ENCODE measurements at places on chromosomes 5 and 9.

DNA sequence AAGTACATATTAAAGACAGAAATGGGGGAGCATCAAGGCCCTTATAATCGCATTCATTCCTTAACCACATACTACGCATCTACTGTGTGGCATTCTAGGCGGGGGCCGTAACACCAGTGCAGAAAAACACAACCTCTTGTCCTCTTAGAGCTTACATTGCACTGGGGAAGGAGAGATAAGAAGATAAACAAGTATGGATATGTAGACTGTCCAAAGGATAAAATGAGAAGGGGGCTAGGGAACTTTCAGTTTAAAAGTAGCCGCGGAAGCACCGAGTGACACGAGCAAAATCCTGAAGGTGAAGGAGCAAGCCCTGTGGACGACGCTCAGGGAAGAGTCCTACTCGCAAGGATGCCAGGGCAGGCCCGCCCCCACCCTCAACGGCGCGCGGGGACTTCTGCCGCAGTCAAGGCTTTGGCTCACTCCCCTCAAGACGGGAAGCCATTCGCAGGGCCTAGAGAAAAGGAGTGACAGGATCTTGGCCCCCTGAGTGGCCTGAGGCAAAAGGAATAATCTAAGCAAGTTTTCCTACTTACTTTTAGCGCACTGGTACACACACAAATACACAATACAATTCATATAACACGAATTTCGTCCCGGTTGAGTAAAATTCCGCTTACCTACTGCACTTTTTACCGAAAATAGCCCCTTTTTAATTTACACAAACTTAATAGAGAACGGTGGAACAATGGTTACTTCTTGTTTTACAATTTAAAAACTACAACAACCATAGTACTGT lies 1.3 kb upstream of the NIPBL start:
- DNase-seq = peak; percentile 68

- DNase-seq = no peak
Observed at GRCh38 chr5:154406826-154407225, 39.0 kb upstream of the SAP30L start.

GRCh38 chr5:135880278-135880677 lies 15.4 kb downstream of the IL9 start:
- no peak for DNase-seq

GRCh38 chr9:114289571-114290481 lies 33.1 kb upstream of the ORM1 start:
- DNase-seq = peak; percentile 51

DNA sequence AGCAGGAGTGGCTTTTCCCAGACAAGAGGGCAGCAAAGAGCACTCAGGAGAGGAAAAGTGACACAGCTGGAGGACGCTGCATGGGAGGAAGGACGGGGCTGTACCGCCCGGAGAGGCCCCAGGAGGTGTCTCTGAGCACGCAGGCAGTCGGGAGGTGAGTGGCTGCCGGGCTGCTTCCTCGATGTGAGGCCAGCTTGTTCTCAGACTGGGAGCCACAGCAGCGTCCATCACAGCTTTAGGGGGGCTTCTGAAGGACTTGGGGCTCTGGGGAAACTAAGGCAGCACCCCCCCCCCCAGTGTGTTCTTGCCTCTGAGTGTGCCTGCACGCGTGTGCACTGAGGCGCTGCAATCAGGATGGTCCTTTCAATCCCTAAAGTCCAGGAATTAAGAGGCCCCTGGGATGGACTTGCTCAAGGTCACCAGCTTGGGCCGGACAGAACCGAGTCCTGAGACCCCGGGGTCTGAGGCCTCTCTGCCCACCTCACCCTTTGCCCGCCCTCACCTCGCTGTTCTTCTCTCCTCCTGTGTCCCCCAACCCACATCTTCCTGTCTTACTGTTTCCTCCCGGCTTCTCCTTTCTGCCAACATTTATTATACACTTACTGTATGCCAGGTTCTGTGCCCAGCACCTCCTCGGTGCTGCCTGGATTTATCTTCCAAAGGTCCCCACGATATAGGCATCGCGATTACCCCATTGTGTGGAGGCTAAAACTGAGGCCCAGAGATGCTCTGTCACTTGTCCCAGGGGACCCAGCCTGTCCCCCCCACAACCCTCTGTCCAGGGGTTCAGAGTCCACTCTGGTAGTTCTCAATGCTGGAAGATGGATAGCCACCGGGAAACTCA lies 32.9 kb downstream of the FAM163B start:
- no peak for DNase-seq

GRCh38 chr5:116488356-116489041 lies 86.1 kb downstream of the SEMA6A start:
- no peak for DNase-seq

GRCh38 chr5:150242251-150242894 lies 47.2 kb downstream of the CAMK2A start:
- no peak for DNase-seq

- no peak for DNase-seq
Observed at GRCh38 chr9:129675620-129676019, 10.2 kb downstream of the PRRX2 start.

- DNase-seq = no peak
Observed at GRCh38 chr5:107687937-107688336, 17.2 kb upstream of the EFNA5 start.

GRCh38 chr5:168312606-168313295 lies 21.3 kb downstream of the WWC1 start:
- DNase-seq = no peak

- no peak for DNase-seq
Observed at GRCh38 chr9:101054657-101055056, 26.1 kb downstream of the PLPPR1 start.

DNA sequence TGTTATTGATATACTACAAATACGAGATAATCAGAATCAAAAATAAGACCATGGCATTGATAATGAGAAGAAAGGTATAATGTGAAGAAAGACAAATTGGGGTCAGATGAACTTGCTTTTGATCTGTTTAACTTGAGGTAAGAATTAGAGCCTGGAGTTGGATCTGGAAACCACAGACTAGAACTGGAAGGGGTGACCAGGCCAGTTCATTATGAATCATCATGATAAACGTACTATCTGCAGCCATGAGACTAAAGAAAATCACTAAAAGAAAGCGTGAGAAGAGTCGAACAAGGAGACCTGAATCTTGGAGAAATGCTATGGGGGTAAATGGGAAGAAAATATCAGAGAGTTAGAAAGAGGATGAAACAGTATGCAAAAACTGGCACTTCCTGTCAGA lies 967.5 kb downstream of the NR2F1-AS1 start:
- no peak for DNase-seq

Measured in sciatic nerve (tissue), 2 donors.